ENCODE measurements at places on chromosomes 6 and 20. TPM values are rescaled to one million over a fixed set of nuclear protein-coding genes. Genes with fewer than 3 reads are reported as not detected.

The UBE2J1 gene
- total RNA-seq, result 14.3 TPM

The ROS1 gene
- not detected for total RNA-seq

The KCNK15 gene
- not detected for total RNA-seq

The CDK5RAP1 gene
- 25.2 TPM for total RNA-seq

The LRFN2 gene
- total RNA-seq, result not detected
